CD4-positive, alpha-beta T cell treated with Interleukin-6 for 4 hours (primary cell): ENCODE measurements at places on chromosomes 1 and 21.

GRCh38 chr1:44985747-44986359 is 542 bp downstream of the EIF2B3 start:
- DNase-seq, result no peak

DNA sequence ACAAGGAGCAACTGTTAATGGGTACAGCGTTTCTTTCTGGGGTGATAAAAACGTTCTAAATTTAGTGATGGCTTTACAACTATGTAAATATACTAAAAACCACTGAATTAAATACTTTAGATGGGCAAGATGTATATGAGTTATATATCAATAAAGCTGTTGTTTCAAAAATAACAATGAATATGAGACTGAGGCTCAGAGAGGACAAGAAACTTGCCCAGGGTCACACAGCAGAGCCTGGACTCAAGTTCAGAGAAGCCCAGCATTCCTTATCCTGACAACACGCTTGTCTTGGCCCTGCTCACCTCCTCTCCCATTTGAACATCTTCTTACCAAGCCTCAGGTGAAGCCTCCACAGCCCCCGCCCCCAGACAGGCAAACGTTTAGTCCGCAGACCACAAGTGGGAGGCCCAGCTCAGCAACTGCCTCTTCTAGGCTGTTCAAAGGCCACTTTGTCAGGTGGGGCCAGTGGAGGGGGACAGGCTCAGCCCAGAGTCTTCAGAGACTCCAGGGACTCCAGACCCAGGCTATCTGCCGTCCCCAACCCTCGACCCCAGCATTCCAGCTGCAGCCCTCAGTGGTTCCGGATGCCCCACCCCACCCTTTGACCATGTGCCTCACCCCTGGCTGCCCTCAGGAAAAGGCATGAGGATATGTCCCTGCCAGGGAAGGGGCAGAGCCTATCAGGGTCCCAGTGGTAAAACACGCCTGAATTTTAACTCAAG is 17.9 kb downstream of the SDC3 start:
- DNase-seq, result no peak

- no peak for DNase-seq
These were observed 37.0 kb downstream of the VTCN1 start for GRCh38 chr1:117173691-117174090.

- no peak for DNase-seq
These were observed 40.4 kb downstream of the SCYL3 start for GRCh38 chr1:169853341-169853740.
